ENCODE measurements at places on chromosomes 7 and 10. TPM values are rescaled to one million over a fixed set of nuclear protein-coding genes. Genes with fewer than 3 reads are reported as not detected.

GSDME gene
- 25.5 TPM for total RNA-seq

TMEM176B gene
- total RNA-seq: not detected

DNA sequence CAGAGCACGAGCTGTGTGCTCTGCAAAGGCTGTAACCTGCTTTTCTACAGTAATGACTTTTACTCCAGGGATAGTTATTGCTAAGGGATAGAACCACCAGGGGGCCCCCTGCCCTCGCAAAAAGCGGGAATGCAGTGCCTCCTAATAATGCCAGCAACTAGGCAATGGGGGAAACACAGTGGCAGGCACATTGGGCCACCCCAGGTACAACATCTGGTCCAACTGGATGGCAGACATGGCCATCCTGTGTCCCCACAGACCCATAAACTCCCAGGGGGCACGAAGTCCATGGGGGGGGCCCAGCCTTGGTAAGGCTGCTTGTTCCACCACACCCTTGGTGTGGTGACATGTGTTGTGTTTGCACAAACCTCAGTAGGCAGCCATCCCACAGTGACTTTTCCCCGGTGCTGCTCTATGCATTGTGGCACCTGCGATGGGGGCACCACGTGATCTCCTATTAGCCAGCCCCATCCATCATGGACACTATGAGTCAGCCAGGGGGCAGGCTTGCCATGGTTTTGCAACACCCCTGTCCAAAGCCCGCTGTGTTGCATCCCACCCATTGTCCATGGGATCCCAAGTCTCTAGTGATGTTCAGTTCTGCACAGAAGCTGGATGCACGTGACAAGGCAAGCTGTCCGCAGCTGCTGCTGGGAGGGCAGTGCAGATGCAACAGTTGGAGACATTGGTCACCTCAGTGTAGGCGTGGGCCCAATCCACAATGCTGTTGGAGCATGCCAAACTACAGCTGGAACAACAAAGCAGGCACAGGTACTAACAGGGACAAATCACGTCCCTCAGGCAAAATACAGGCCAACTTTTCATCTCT is 84.0 kb downstream of the ANLN start:
- peak; percentile 17 for DNase-seq

ATOH7 gene
- not detected for total RNA-seq

HOGA1 gene
- total RNA-seq: 70.8 TPM

DNA sequence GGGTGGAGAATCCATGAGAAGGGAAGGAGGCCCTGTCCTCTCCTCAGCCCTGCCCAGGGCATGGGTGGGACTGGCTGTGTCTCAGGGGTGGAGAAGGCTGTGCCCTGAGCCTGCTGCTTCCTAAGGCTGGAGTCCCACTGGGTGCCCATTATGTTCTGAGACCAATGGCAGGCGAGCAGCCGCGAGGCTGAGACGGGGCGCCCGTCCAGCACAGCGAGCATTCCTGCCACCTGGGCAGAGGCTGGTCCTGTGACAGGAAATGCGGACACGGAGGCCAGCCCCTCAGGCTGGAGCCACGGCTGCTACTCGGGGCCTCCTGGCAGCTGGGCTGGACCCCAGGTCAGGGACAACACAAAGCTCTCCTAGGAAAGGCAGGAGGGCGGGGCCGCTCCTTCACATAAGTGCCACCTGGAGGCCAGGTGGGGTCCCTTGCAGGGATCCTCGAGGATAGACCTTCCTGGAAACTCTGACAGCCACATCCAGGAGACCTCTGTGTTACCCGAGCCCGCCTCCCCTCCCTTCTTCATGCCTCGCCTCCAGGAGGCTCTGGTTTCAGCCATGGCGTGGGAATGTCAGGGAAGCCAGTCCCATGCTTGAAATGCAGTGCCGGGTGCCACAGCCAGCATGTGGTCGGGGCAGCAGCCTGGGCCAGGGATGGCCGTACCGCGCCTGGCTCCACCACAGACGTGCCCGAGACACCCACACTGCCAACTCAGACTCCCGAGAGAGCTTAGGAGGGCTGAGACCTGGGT is 173.9 kb downstream of the USP6NL start:
- DNase-seq: no peak

GRCh38 chr10:103677486-103678177 is 177.7 kb downstream of the SH3PXD2A start:
- no peak for DNase-seq
